Activated naive CD8-positive, alpha-beta T cell treated with anti-CD3 and anti-CD28 coated beads, Interleukin-2, amount 10 ng/mL, durations not matched to agents 7 days and 5 days (primary cell): ENCODE measurements at places on chromosomes 3 and 15. TPM values are rescaled to one million over a fixed set of nuclear protein-coding genes. Genes with fewer than 3 reads are reported as not detected.

Gene CFAP92
- 0.22 TPM for total RNA-seq

Gene SPTBN5
- 1.6 TPM for total RNA-seq

Gene FANCD2OS
- not detected for total RNA-seq

Gene TAGLN3
- total RNA-seq = not detected

- H3K4me1 ChIP-seq = no peaks in the 10 kb centered on the region
- H3K27me3 ChIP-seq = peaks cover 48% of the 10 kb centered on the region
- DNase-seq = no peak
- H3K36me3 ChIP-seq = no peaks in the 10 kb centered on the region
- no peak overlapping the region for H3K27ac ChIP-seq
Measured at GRCh38 chr15:94131875-94132274, 99.5 kb upstream of the MCTP2 start.
